NCI-H2081 (cell line): ENCODE measurements at places on chromosomes 1 and 21.

DNA sequence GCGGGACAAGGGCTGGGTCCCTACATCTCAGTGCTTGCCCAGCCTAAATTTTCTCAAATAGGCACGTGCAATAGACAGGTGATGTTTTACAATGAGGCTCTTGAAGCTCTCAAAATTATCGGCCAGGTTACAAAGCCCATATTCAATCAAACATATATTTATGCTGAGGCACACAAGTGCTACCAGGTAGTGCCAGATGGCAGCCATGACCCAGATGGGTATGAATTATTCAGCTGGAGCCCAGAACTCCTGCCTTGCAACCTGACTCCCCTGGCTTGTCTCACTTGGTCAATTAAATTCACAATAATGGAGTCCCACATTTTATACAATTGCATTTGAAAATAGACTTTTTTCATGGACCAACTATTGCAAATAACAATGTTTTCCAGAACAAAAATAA is 12.3 kb upstream of the ADAM30 start:
- peak; percentile 55 for DNase-seq

DNA sequence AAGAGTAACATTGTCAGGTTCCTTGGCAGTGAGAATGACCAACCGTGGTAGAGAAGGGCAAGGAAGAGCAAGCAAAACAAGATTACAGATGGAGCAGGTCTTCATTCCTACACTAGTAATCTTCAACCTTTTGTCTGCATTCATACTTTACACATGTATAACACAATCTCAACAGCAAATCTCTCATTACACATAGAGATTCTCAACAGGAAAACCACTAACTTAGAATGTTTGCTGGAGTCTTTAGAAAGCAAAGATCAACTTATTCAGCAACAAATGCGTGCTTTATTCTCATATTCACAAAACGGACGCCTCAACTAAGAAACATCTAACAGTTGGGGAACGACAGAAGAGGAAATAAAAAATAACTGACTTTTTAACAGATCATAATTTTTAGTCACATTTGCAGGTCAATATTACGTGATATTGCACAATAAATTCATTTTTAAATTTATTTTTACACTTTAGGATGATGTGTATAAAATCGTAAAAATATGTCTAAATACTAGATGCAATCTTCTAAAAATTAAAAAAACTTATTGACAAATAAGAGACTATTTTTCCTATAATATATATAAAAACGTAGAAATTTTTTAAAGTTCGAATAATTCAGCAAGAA is 82.9 kb downstream of the ARID4B start:
- DNase-seq = no peak

- DNase-seq = no peak
These were observed 39.8 kb downstream of the EDARADD start for GRCh38 chr1:236433819-236434315.

- DNase-seq = no peak
These were observed 62.0 kb upstream of the ABCG1 start for GRCh38 chr21:42156690-42157605.

- peak; percentile 89 for DNase-seq
These were observed 15.5 kb downstream of the MEAF6 start for GRCh38 chr1:37498872-37499617.

GRCh38 chr1:234605983-234606783 is 3.8 kb downstream of the IRF2BP2 start:
- peak; percentile 72 for DNase-seq

DNA sequence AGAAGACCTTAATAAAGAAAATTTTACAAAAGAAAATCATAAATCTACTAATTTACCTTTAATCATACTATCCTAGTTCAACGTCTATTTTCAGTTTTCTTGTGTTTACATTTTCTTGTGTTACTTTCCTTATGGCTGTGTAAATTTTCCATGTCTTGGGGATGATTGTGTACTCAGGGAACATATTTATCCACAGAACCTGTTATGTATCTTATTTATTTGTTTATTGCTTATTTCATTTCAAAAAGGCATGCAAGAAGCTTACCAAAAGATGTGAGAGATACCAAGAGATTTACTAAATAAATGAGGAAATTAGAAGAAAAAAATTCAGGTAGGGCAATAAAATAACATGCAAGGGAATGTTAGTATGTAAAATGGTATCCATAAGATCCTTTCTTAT is 22.8 kb downstream of the PBX1 start:
- no peak for DNase-seq

DNA sequence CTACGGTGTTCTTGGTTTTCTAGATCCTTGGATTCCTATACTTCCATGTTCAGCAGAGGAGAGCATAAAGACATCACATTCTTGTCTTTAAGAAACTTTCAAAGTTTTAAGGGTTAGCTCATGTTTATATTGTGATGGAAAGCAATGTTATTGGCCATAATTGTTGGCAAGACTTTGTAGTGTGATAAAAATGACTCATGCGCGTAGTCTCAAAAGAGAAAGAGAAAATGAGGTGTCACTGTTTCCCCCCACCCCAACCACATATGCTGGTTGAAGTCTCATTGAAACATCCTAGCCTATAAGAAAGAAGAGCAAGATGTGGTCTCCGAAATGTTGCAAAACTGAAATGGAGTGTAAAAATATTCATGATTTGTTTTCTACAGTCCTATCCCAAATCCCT is 348.8 kb downstream of the PTBP2 start:
- DNase-seq = no peak

DNA sequence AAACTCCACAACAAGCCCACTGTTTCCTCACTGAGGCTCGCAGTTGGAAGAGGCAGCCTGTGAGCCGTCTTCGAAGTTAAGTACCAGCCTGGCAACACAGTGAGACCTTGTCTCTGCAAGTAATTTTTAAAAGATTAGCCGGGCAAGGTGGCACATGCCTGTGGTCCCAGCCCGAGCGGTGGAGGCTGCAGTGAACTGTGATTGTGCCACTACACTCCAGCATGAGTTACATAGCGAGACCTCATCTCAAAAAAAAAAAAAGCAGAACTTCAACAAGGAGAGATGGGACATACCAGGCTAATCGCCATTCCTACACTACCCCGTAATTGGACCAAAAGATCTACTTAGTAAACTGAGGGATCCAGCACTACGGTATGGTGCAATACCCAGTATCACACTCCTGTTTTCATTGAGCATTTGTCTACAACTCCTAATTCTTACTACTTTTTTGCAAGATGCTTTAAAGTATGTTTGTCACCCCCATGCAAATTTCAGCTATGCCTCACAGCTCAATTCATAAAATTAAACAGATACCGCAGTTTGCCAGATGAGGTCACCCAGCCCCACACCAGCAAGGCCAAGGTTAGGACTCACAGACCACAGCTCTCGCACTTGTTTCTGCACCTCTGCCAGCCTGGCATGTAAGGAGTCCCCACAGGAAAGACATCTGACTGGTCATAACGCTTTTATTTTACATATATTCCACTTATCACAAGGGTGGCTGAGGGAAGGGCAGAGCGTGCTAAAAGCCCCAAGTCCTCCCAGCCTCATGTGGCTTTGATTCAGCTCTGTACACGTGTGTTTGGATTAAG is 21.0 kb downstream of the SDE2 start:
- no peak for DNase-seq

DNA sequence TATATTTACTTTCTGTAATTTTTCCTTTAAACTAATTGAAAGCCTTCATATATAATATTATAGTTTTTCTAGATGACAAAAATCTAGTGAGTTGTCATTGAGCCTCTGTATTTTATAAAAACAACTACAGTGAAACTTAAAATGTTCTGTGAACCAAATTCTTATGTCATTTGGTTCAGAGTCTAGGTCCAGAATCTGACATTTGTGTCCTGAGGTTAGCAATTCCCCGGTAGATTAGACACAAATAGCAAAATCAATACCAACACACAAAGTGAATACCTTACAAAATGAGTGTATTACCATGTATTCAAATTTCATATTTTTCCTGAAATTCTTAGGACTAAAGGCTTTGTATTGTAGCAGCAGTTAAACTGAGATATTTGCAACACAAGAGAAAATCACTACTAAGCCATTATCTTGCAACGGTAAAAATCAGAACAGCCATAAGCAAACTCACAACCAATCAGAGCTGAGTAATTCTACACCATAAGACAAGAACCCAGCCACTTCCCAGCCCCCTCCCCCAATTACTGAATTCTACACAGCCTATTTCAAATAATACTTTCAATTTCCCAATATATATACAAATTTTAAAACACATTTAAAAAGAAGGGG is 573.5 kb downstream of the SMYD3 start:
- DNase-seq = no peak

DNA sequence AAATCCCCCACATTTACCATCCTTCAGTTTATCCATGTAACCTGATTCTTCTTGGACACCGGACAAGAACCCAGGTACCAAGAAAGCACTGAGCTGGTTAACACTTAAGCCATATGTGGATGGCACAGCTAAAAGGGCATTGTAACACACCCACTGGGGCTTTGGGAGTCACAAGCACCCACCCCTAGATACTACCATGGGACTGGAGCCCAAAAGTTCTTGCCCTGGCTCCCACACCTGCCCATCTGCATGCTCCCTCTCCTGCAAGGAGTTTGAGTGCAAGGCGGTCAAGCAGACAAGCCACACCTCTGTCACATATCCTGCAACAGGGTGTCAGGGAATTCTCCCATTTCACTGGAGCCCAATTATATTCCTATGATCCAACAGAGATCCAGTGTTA is 270.1 kb downstream of the USH2A start:
- DNase-seq = no peak

GRCh38 chr1:10556430-10557005 is 81.8 kb downstream of the PEX14 start:
- no peak for DNase-seq

DNA sequence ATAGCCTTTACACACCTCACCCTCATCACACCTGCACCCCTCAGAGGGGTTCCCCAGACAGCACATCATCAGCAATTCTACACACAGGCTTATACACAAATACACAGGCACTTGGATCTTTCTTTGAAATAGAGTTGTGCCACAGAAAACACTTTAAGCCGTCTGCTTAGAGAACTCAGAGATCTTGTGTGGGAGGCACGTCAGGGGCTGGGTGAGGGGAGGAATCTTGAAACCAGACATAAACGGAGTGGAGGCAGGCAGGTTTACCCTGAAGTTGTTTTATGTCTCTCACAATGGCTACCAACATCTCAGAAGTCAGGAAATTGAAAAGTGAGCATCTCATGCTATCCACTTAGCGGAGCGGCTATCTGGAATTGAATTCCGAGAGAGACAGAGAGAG is 151.9 kb upstream of the GJB5 start:
- no peak for DNase-seq

- no peak for DNase-seq
These were observed 17.4 kb downstream of the ZNF326 start for GRCh38 chr1:90012300-90012699.

- DNase-seq = no peak
These were observed 128.4 kb downstream of the CYYR1 start for GRCh38 chr21:26444646-26445045.

DNA sequence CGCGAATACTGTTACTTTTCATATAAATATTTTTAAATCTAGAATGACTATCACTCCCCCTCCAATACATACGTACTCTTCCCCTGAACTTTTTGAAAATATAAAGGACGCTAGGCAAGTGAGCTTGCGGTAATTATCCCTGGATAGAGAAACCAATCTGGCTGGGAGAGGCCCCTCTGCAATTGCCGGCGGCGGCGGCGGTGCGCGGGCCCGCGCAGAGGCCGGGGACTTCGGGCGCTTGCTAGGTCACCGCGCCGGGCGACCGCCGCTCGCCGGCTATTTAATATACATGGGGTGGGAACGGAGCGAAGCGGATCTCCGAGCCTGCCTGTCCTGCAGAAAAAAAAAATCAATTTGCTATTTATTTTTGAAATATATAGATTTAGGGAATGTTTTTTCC is 416.3 kb upstream of the ESRRG start:
- DNase-seq = no peak

DNA sequence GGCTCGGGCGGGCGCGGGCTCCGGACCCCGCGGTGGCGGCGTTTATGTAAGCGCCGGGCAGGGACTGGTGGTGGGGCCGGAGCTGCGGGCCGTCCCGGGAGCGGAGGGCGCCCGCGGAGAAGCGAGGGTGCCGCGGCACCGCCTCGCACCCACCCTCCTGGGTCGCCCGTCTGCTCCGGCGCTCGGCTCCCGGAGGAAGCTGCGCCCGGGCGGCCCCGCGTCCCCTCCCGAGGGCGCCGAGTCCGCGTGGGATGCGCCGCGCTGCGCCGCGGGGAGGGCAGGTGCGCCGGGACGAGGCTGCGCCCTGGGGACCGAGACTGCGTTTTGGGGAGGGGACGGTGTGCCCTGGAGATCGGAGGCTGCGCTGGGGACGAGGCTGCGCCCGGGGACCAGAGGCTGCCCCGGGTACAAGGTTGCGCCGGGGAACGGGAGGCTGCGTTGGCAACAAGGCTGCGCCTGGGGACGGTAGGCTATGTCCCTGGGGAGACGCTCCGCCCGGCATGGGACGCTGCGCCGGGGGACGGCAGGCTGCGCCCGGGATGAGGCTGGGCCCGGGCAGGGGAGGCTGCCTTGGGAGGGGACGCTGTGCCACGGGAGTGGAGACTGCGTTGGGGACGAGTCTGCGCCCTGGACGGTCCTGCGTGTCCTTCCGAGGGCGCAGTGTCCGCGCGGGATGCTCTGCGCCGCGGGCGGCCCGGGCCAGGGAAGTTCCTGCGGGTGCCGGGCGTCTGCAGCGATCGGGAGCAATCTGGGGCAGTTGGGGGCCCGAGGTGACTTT is 627 bp downstream of the ADARB1 start:
- DNase-seq = no peak

DNA sequence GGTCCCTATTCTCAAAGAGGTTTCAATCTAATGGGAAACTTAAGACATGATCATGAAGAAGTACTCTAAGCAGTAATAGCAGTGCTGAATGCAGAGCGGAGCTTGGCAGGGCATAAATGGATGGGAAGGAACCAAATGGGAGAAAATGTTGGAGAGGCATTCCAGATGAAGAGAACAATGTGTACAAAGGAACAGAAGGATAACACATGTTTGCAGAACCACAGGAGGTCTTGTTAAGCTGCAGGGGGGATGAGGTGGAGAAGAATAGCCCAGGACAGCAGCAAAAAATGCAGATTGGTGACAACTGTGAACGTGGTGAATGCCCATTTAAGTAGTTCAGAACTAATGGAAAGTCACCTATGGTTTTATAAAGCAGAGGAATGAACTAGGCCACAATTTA is 99.1 kb downstream of the ASTN1 start:
- no peak for DNase-seq

DNA sequence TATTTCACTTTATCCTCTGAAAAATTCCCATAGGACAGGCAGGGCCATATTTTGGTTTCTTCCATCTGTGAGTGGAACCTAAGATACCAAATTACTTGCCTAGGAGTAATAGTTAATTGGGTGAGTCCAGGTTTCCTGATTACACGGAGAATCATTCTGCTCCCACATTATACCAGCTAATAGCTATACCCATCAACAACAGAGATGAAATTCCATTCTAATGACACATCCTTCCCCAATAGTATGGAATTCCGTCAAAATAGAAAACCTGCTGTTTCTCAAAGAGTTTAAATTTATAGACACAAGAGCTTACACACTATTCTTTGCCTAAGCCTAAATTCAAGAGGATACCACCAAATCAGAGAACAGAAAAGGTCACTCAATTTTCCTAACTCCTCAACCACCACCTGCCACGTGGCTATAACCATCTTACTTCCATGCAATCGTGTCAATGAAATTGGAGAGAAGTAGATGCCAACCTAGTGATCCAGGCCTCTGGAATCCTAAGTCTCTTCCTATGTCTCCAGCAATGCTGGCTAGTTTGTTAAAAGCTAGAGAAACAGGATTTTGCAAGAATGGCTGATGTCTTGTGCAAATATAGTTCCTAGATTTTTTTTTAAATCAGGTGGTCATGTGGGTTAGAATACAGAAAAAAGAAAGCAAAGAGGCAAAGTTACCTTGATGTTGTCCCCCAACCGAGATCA is 6.2 kb downstream of the PPT1 start:
- no peak for DNase-seq
